ENCODE measurements at places on chromosomes 2 and 18.

- no peak for DNase-seq
Measured at GRCh38 chr2:219515874-219516629, 1.8 kb downstream of the ASIC4 start.

GRCh38 chr2:161578998-161579397, 45.2 kb upstream of the SLC4A10 start:
- DNase-seq, result no peak

DNA sequence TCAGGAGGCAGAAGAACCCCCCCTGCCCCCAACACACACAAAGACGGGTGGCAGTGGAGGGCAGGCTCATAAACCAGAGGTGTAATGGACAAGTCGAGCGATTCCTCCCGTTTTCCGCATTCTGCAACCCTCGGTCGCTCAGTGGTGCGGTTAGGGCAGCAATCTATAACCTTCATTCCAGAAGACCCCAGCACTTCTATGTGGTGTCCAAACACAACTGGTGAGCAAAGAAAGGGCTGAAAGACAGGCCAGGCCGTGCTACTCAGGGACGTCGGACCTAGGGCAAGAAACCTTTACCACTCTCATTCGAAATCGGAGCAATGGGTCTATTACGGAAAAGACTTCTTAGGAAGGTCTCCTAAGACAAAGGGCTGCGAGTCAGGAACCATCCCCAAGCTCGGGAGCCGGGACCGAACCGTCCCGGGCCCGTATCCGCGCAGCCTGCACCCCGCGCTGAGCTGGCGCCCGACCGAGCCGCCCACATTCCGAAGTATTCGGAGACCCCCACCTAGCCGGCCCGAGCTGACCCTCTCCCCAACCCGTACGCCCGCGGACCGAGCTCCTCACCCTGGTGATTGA, 568 bp downstream of the ARL5A start:
- peak; percentile 10 for DNase-seq

DNA sequence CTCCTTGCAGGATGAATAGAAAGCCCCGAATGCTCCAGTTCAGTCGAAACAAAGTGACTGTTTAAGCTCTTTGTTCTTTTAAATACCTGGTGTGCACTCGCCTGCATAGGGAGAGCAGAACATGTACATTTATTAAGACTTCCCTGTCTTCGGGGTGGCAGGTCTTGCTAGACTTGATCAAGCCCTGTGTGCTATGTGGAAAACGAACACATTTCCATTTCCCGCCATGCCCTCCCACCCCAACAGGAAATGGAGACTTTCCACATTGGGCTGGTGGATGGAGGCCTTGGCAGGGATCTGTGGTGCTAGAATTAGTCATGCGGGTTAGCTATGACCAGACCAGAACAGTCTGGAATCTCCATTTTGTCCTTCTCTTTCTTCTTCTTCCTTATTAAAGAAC, 321.0 kb upstream of the THSD7B start:
- DNase-seq, result no peak

GRCh38 chr2:66322506-66323260, 112.2 kb upstream of the MEIS1 start:
- DNase-seq, result no peak

DNA sequence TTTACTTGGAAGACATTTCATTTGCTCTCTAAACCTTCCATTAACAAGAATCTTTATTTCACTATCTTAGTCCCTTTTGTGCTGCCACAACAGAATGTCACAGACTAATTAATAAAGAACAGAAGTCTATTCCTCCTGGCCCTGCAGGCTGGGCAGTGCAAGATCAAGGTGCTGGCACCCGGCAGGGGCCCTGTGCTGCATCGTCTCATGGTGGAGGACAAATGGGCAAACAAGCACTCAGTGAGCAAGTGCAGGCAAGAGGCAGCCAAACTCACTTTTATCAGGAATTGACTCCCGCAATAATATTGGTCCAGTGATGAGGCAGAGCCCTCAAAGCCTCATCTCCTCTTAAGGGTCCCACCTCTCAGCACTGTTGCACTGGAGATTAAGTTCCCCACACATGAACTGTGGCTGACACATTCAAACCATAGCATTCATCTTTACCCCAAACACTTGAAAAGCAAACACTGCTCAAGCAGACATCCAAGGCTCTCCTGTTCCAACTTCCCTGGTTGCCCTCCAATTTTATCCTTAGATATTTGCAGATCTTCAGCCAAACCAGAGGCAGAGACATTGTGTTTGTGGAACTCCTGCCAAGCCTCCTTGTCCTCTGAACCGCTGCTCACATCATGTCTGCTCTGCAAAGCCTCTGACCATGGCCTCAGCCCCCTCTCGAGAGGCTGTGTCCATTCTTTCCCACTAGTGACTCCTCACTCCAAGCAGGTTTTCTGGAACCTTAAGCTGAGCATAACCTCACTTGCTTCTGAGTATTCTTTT, 404.4 kb upstream of the SOX11 start:
- no peak for DNase-seq

DNA sequence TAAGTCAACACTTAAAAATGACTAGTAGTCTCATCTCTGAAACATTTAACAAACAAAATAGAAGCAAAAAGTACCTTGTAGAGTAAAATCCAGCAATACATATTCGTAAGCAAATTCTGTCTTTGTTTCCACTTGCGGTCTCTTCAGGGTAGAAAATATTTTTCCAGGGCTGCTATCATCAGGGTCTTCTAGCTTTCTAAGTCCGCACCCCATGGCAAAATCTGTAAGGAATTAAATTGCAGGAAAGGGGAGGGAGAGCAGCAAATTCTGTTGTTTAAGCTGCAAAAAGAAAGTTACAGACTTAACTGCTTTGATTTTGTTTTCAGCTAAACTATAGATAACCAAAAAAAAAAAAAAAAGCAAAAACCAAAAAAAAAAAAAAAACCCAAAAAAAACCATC, at the start of gene RFTN2:
TSS of gene RFTN2 (minus strand) at position 342 of the 400 bp plus-strand sequence. CDS start at position 213, 129 bp downstream.
- DNase-seq, result no peak

GRCh38 chr2:46651363-46652099, 172.2 kb downstream of the TMEM247 start:
- DNase-seq, result no peak

DNA sequence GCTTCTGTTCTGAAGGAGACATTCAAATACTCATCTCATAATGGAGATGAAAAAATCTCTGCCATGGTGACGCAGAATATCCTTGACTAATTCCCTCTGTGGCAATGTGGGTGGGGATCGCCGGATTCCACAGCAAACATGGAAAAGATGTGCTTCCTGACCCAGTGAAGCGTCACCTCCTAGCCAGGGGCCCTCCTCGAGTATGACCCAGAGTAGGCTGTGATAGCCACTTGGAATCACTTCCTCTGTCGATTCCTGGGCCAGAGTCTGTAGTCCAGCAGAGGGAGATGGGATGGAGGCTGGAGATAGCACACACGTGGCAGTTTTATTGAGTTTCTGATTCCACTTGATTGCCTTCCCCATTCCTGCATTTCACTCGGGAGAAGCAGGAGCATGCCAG, 36.8 kb downstream of the DRC1 start:
- DNase-seq, result no peak

DNA sequence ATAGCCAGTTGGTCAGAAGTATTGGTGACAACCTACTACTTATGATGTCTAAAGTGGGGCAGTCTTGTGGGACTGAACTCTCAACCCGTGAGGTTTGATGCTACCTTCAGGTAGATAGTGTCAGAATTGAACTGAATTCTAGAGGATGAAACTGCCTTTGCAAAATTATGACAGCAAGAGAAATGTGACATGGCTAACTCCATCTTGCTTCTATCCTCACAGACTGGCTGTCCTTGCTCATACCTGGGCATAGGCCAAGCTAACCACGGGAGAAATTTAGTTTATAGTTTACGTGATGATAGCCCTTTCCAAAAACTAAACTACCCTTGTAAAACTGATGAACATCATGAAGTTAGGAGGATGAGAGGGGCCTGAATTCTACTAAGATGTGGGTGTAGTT, 24.9 kb upstream of the TGIF1 start:
- no peak for DNase-seq

DNA sequence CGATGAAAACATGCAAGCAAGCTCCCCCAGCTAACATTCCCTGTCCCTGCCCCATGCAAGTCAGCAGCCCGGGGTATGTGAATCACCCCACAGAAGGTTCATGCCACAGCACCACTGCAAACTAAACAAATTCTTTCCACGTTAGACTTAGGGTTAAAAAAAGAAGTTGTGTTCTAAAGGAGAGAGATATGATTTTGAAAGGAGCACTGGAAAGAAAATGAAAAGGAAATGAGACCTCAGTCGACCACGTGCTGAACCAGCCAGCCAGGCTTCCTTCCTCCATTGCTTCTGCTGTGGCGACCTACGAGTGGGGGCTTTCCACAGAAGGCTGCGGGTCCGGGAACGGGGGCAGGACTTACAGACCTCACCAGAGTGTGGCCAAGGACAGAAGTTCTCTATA, 52.0 kb downstream of the ARL4C start:
- DNase-seq, result peak; percentile 50

DNA sequence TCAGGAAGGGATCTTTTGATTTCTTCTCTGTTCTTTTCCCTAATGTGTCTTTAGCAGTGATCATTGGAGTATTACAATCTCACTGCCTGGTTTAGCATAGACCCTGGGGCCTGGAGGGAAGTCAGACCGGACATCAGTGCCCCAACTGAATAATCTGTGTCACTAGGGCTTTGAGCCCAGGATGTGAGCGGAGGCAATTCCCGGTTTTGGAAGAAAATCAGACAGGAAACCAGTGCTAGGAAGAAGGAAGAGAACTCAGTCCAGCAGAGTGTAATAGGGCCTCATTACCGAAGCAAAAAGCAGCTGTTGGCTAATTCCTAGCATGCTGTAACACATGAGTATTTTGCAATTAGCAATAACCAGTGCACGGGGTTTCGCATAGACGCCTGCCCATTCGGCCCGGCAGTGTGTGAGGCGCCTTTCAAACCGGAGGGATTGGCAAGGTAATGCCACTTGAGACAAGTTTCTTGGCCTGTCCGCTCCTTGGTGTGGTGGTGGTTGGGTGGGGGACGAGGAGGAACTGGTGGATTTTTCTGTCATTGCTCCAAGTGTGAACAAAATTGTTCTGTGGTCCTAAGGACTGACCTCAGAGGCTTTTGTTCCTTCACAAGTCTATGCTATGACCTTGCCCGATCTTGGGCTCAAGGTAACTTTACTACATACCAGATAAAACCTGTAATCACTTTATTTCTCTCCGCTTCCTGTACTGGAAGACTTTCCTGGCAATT, 2.8 kb downstream of the FOSL2 start:
- no peak for DNase-seq

GRCh38 chr2:186554850-186555671, 34.8 kb upstream of the ITGAV start:
- no peak for DNase-seq

DNA sequence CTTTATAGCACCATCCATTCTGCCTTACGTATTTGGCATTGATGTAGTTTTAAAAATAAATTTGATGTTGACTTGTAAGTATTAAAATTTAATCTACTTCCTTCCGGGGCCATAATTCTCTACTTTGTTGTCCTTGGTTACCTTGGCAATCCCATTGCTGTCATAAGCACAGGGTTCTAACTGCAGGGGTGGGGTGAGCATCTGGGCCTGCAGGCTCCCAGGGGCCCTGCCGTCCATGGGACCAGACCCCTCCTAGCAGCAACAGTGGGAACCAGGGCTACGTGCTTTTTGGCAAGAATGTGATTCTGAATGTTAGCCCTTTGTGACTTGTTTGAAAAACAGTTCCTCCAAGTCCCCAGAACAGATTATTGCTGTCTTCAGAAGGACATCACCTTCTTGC, 4.9 kb downstream of the ASAP2 start:
- DNase-seq, result no peak

DNA sequence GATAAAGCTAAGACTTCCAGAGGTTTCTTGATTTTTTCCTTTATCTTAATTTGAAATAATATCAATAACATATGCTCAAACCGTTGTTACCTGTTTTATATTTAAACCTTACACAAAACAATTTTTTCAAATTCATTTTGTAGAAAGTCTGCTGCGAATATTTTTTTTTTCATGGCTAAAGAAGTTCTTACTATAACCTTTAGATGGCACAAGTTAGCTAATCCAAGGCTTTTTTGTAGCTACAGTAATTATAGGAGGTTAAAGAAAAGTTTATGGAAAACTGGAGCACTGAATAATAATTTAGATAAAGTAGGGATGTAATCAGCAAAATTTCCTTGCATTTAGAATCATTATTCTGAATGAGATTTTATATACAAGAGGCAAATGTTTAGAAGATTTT, 78.0 kb upstream of the PNPT1 start:
- DNase-seq, result no peak

DNA sequence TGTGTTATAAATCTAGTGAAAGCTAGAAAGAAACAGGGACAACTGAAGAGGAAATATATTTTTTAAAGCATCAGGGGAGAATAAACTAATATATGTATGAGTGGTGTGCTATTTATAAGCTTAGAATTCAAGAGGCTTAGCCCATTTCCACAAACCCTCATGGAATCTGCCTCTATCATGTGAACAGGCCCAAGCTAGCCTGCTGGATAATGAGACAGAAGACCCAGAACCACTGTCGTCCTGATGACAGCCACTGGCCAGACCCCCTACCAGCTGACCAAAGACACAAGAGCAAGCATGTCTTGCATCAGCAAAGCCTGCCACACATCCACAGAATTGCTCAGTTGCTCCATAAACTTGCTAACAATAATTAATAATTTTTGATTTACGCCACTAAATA, 382.3 kb upstream of the NXPH2 start:
- no peak for DNase-seq

DNA sequence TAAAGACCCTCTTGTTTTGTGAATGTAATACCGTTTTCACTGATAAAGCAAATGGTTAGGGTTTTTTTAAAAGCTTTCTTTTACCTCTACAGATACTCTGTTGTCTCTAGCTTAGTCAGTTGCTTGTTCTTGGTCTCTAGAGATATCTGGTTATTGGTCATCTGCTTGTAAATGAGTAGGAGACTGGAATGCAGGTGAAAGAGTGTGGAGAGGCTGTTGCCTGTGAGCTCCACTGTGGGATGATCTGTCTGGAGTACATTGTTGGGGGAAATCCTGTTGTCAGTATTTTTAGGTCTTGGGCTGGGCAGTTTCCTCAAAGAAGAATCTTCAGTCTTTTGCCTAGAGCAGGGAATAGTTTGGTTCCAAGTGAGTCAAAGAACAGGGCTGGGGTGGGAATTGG, 67.7 kb downstream of the SMCHD1 start:
- no peak for DNase-seq

GRCh38 chr2:10344105-10345066, 41.7 kb downstream of the HPCAL1 start:
- DNase-seq, result no peak

DNA sequence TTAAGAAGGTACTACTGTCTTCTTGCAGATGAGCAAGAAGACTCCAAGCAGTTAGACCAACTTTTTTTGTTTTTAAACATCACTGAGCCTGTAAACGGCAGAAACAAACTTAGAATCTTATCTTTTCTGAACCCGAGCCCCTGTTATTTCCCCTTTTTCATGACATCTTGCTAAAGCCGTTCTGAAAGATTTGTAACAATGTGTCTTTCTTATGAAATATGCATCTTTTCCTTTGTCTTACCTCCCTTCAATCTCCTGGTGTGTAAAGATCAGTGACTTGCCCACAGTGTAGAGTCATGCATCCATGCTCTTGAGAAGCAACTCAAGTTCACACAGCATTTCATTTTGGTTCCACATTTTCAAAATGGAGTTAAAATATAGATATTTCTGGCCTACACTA, 288.8 kb upstream of the CELF4 start:
- no peak for DNase-seq

All from stimulated activated CD4-positive, alpha-beta T cell treated with anti-CD3 and anti-CD28 coated beads, Interleukin-4, amount 100 ng/mL, for 1 hour (primary cell).